ENCODE measurements at places on chromosomes 3 and 15. TPM values are rescaled to one million over a fixed set of nuclear protein-coding genes. Genes with fewer than 3 reads are reported as not detected.
A peak's percentile ranks its signal among the peaks of the same experiment; 100 is the strongest.

The SLC28A2 gene
- not detected for total RNA-seq

The EIF4A2 gene
- total RNA-seq = 725 TPM

GRCh38 chr3:177126015-177126773, 71.1 kb downstream of the TBL1XR1 start:
- DNase-seq = peak; percentile 57

- peak; percentile 75 for DNase-seq
Observed at GRCh38 chr3:64143409-64144130, 81.7 kb downstream of the PRICKLE2 start.

The COPS2 gene
- total RNA-seq = 111 TPM

DNA sequence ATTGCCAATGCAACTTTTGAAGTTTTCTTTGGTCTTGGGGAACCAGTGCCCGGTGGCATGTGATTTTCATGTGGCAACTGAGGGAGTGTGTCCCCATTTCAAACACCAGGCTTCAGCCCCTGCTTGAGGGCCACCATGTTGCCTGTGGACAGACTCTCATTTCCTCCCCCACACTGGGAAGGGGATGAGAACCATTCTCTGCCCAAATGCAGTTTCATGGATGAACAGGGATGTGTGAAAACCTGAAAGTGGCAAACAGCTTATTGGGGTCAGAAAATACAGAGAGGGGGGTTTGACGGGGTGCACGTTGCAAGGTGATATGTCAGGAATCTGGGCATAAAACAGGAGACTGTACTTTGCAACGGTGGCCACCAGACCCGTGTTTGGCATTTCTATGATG, 6.3 kb downstream of the FAM107A start:
- no peak for DNase-seq

GRCh38 chr15:88701561-88702095, 62.8 kb downstream of the ISG20 start:
- DNase-seq = no peak

GRCh38 chr3:52784931-52785590, 7.7 kb downstream of the ITIH1 start:
- DNase-seq = no peak

GRCh38 chr3:117407317-117407716, 697.7 kb downstream of the TUSC7 start:
- peak; percentile 29 for DNase-seq

The GATM gene
- 1.3 TPM for total RNA-seq

The PLXNB1 gene
- total RNA-seq = 191 TPM

DNA sequence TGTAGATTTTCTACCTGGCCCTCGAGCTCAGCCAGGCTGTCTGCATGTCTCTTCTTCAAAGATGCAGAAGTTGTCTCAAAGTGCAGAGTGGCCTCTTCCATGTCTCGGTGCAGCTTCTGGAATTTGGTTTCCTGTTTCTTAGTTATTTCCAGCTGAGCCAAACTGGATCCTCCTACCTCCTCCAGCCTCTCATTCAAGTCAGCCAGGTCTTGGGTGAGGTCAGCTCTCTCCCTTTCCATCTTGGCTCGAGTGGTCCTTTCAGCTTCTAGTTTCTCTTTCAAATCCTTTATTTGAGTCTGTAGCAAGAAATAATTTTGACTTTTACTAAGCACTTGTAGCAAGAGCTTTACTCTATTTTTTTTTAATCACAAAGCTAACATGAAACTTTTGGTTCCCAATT, 81.8 kb downstream of the MYH15 start:
- DNase-seq = no peak

- no peak for DNase-seq
Observed at GRCh38 chr3:160076519-160076918, 87.9 kb downstream of the IL12A start.

Data from renal cortical epithelial cell (primary cell).